Gastroesophageal sphincter (tissue), 4 donors: ENCODE measurements at places on chromosomes 13 and 19.

- peaks cover 38% of the 10 kb centered on the region for H3K27me3 ChIP-seq
- no peak overlapping the region for H3K27ac ChIP-seq
- H3K4me1 ChIP-seq = peaks cover 18% of the 10 kb centered on the region
- H3K36me3 ChIP-seq = no peaks in the 10 kb centered on the region
- H3K4me3 ChIP-seq = peak overlapping the region; percentile 13
Observed at GRCh38 chr19:12884926-12885748, 1.9 kb downstream of the KLF1 start.

- no peaks in the 10 kb centered on the region for H3K27me3 ChIP-seq
- H3K4me3 ChIP-seq = no peak overlapping the region
- H3K36me3 ChIP-seq = peaks cover 65% of the 10 kb centered on the region
- no peaks in the 10 kb centered on the region for H3K4me1 ChIP-seq
Observed at GRCh38 chr19:8310342-8311055, 2.3 kb upstream of the CD320 start.

DNA sequence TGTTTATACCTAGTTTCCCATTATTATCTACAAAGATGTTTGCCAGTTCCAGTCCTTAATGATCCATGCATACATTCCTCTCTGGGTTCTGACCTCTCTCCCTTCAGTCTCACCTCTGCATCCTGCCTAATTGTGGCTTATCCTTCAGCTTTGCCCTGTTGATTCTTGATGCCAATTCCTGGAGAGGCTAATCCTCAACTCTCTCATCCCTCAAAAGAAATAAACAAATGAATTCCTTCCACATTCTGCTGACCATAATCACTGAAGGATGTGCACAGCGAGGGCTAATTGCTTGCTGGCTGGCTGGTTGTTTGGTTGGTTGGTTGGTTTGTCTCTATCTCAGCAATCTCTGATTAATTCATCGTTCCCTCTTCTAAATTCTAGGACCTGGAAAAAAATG, 113.8 kb downstream of the IRS2 start:
- no peaks in the 10 kb centered on the region for H3K36me3 ChIP-seq
- no peaks in the 10 kb centered on the region for H3K4me1 ChIP-seq
- no peak for ATAC-seq
- no peak overlapping the region for H3K27ac ChIP-seq

GRCh38 chr13:111958612-111959395, 108.1 kb upstream of the SOX1 start:
- no peak overlapping the region for H3K27ac ChIP-seq
- peaks cover 32% of the 10 kb centered on the region for H3K27me3 ChIP-seq
- no peaks in the 10 kb centered on the region for H3K4me1 ChIP-seq
- no peaks in the 10 kb centered on the region for H3K36me3 ChIP-seq

DNA sequence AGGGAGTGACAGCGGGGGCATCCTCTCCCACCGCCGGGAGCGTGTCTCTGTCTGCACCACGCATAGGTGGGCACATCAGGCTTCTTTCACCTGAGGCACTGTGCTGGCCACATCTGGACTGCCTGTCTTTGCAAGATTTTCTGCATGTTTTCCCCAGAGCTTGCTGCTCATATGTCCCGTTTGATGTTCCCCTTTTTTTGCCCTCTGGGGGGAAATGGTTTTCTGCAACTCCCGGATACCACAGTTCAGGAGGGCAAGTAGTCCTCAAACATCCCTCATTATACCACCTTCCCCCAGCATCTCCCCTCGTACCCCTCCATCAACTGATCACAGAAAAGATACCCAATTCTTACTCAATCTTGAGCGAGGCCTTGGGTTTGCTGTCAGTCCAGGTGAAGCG, 168.0 kb downstream of the PAN3 start:
- no peak overlapping the region for H3K27ac ChIP-seq
- no peak overlapping the region for H3K4me3 ChIP-seq
- no peaks in the 10 kb centered on the region for H3K4me1 ChIP-seq
- no peak for ATAC-seq
- no peaks in the 10 kb centered on the region for H3K36me3 ChIP-seq

GRCh38 chr13:105591277-105591676, 944.2 kb downstream of the EFNB2 start:
- H3K36me3 ChIP-seq = no peaks in the 10 kb centered on the region
- H3K4me3 ChIP-seq = no peak overlapping the region
- no peaks in the 10 kb centered on the region for H3K4me1 ChIP-seq
- no peak for ATAC-seq

- no peaks in the 10 kb centered on the region for H3K4me1 ChIP-seq
- no peaks in the 10 kb centered on the region for H3K27me3 ChIP-seq
- H3K36me3 ChIP-seq = peaks cover 87% of the 10 kb centered on the region
- H3K4me3 ChIP-seq = no peak overlapping the region
- no peak overlapping the region for H3K27ac ChIP-seq
Observed at GRCh38 chr19:11227195-11227886, 12.1 kb upstream of the ANGPTL8 start.

DNA sequence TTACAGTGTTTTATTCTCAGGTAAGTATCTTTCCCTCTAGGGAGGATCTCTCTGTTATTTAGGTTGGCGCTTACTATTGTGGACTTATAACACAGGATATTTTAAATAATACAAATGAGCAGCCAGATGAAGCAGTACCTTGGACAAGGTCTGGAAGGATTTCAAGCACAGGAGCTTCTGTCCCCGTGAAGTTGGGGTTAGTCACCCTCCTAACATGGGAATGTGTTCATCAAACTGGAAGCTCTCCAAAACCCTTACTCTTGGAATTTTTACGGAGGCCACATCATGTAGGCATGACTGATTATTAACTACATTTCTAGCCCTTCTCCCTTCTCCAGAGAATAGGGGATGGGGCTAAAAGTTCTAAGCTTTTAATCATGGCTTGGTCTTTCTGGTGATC, 38.3 kb upstream of the SPRY2 start:
- no peaks in the 10 kb centered on the region for H3K36me3 ChIP-seq
- H3K4me3 ChIP-seq = no peak overlapping the region
- no peaks in the 10 kb centered on the region for H3K27me3 ChIP-seq
- ATAC-seq = no peak

GRCh38 chr13:109779074-109779473, 7.3 kb downstream of the IRS2 start:
- no peaks in the 10 kb centered on the region for H3K27me3 ChIP-seq
- peak overlapping the region; percentile 82 for H3K4me3 ChIP-seq
- H3K4me1 ChIP-seq = peaks cover 92% of the 10 kb centered on the region
- no peak for ATAC-seq

DNA sequence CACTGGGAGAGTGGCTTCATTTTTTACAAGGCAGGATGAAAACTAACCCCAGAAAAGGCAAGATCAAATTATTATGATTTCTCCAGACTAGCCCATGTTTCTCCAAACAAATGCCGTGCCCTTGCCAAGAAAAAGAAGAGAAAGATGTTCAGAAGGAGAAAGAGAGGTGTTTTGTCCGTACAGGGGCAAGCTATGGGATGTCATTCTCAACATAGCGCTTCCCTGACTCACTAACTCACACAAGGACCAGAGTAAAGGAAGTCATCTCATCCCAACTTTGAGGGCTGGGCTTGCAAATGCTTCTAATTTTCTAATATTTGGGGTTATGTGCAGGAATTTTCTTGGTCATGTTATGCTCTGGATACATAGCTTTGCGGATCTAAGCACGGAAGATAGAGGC, 224.2 kb upstream of the MAB21L1 start:
- no peaks in the 10 kb centered on the region for H3K27me3 ChIP-seq
- H3K36me3 ChIP-seq = no peaks in the 10 kb centered on the region
- ATAC-seq = no peak
- peaks cover 10% of the 10 kb centered on the region for H3K4me1 ChIP-seq

DNA sequence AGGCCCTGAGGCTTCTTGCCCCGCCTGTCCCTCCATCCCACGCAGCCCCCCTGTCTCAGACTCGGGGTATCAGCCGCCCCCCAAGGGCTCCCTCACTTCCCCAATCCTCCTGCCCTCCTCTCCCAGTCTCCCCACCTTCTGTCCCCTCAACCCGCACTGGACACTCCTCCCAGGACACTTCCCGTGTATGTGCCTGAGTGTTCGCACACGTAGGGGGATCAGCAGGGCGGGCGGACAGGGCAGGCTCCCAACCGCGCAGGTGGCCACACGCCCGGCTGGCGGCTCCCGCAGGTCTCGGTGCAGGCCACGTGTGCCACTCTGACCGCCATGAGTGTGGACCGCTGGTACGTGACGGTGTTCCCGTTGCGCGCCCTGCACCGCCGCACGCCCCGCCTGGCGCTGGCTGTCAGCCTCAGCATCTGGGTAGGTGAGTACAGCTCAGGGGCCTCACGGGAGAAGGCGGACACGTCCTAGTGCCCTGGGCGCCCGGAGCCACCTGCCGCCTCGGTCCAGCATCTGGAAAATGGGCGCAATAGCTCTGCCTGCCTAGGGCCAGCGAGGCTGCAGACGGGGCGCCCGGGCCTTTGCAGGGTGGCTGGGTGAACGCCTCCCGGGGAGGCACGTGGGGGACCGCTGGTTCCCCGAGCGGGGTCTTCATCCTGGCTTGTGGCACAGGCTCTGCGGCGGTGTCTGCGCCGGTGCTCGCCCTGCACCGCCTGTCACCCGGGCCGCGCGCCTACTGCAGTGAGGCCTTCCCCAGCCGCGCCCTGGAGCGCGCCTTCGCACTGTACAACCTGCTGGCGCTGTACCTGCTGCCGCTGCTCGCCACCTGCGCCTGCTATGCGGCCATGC, 2.3 kb downstream of the KISS1R start:
- H3K4me1 ChIP-seq = peaks cover 25% of the 10 kb centered on the region
- H3K36me3 ChIP-seq = no peaks in the 10 kb centered on the region
- H3K27ac ChIP-seq = no peak overlapping the region
- no peak for ATAC-seq
- H3K27me3 ChIP-seq = peaks cover 57% of the 10 kb centered on the region
